ENCODE measurements at places on chromosomes 7 and 10. TPM values are rescaled to one million over a fixed set of nuclear protein-coding genes. Genes with fewer than 3 reads are reported as not detected.

The SLC16A12 gene
- polyA plus RNA-seq = not detected

The AASS gene
- 50.0 TPM for polyA plus RNA-seq

- DNase-seq = no peak
These were observed 193.1 kb downstream of the COBL start for GRCh38 chr7:51123322-51124019.

DNA sequence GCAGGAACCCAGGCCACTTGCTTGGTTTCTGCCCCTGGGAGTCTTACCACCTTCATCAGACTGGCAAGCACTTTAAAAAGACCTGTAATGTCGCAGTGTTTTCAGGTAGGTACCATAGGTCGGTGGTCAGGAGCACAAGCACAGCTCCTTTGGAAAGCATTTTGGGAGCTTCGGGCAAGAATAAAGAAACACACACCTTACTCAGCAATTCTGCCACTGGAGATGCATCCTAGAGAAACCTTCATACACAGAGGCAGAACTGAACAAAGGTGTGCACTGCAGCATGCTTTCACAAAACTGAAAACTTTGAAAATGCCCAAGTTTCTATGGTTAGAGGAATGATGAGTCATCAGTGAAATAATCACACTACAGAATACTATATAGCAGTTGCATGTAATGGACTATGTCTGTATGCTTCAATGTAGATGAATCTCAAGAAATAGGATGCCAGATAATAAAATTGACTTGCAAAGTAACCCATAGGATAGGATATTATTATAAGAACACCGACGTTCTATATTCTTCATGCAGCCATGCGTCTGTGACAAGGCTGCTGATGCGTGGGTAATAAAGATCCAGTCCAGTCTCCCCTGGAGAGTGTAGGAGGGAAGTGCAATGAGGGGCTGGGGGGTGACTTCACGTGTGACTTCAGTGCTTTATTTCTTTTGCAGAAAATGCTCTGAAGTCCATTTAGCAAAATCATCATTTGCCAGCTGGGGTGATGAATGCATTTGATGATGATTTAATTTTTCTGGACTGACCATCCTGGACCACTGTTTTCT, 309.5 kb downstream of the WDR37 start:
- no peak for DNase-seq

DNA sequence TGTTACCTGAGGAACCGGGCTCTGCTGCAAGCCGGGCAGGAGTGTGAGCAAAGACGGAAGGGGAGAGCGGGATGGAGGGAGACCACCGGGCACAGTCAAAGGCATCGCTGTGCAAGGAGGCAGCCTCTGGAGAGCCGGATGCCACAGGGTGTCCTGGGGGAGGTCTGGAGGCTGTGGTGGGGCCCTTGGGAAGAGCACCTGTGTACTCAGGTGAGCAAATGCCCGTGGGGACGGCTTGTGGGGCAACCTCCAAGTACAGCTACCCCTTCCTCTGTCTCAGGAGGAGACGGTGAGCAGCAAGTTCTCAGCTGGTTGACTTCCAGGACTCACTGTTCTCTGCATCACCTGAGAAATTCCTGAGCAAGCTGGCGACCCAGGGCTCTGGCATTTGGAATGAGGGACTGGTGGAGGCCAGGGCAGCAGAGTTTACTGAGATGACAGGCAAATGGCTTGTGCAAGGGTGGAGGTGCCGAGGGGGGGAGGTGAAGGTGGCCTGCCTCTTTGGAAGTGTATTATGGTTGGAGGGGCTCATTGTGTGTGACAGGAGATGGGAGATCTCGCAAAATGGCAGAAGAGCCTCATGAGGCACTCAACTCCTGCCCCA, 345.2 kb upstream of the SHH start:
- DNase-seq = no peak

DNA sequence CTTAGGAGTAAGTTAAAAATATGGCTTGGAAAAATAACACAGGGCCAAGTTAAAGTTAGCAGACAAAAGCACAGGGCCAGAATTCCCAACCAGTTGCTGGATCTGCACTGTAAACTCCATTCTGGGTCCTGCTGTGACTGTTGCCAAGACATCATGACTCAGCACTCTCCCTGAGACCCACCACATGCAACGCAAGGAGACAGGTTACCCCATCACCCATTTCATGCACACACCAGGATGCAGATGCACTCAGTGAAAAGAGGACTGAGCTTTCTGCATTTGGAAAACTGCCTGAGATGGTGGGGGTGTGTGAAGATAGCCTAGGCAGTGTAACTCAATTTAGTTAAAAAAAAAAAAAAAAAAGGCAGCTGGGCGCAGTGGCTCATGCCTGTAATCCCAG, 97.6 kb upstream of the ZNF438 start:
- DNase-seq = no peak

- DNase-seq = no peak
These were observed 19.4 kb downstream of the PFKFB3 start for GRCh38 chr10:6221971-6222751.
